ENCODE measurements at places on chromosomes 12 and 14. TPM values are rescaled to one million over a fixed set of nuclear protein-coding genes. Genes with fewer than 3 reads are reported as not detected.
A peak's percentile ranks its signal among the peaks of the same experiment; 100 is the strongest.

DNA sequence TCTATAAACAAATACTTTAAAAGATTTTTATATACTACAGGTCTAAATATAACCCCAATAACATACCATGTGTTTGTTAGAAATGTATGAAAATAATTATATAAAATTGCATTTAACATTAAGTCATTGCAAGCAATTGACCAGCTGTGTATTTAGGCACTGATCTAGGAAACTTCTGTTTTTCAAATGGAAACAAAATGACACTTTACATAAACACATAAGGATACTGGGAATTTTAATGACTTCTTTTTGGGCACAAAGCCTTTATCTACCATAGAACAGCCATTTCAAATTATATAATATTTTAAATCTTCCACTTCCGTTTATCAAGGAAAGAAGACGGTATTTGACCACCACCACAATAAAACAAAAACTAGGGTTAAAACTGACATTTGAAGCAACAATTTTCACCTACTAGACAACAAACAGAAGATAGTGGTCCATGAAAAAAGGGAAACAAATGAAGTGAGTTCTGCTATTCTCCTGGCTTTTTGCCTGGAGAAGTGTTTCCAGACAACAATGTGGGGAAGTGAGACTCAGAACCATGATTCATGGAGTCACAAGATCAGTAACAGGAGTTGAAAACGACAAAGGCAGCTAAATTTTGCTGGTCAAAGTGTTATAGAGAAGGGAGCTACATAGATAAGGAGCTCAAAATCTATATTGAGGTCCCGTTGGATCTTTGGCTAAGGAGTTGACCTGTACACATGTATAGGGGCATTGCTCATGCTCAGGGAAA lies 475.1 kb downstream of the TRHDE start:
- DNase-seq: no peak

- no peak for DNase-seq
Measured at GRCh38 chr14:24132976-24133375, 2.5 kb downstream of the FITM1 start.

- DNase-seq: no peak
Measured at GRCh38 chr14:69443296-69443805, 41.2 kb upstream of the PLEKHD1 start.

DNA sequence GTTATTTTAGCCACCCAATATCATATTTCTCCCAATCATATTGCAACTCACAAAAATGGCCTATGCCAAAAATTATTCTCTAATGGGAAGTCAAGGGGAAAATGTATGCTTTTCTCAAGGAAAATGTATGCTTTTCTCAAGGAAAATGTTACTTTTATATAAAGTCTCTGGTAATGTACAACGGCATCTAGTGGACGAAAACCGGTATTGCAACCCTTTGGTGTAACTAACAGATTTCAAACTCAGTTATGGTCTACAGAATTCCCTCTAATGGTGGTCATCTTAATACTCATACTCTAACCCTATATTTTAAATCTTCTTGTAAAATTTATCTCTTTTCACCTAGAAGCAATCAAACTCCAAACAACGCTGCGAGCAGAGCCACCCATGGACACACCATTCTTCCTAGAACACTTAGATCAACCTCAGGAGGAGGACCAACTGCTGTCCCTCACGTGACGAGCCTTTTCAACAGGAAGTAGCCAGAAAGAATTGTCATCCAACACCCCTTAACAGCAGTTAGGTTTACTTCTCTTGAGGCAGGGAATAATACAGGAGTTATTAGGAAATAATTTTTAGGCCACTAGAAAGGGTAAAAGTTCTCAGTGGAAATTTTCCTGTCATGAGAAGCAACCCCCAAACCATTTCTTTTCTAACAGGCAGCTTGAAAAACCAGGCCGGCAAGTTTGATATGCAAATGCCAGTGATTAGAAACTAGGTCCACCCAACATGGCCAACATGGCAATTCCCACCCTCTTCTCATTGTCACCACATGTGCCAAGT lies 20.1 kb downstream of the APOBEC1 start:
- no peak for DNase-seq

DNA sequence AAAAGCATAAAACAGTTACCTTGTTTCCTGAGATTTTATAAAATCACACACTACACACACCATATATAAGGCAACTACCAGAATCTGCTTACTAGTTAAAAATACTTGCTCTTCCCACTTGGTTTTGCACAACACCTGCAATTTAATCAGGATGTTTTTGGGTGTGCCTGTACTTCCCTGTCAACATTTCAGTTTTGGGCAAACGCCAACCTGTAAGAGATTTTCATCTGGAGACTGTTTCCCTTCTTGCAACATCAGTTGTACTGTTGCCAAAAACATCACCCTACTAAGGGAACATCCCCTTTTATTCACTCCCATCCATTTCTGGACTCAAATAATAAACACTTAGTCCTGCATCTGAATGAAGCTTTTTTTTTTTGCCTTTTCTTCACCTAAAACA lies 172.3 kb downstream of the DUSP6 start:
- peak; percentile 67 for DNase-seq

GRCh38 chr14:56487090-56487667 lies 92.4 kb upstream of the TMEM260 start:
- no peak for DNase-seq

- DNase-seq: no peak
Measured at GRCh38 chr14:54555651-54556050, 11.3 kb upstream of the SAMD4A start.

DNA sequence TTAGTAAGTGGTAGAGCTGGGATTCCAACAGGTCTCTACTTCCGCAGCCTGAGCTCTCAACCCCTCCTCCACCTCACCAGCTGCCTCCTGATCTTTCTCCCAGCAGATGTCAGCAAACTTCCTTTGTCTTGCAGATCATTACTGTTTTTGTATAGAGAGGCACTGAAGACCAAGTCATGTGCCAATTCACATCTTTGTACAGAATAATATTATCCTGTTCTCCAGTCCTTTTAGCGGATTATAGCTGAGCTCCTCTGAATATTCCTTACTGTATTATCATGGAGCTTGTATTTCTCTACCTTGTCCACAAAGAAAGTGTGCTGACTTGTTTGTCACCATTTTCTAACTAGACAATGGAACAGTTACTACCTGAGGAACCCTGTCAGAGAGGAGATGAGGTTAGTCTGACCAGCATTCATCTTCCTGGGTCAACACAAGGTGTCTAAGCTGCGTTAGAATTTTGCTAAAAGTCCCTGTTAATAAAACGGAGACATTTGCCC lies 142.3 kb upstream of the ARHGAP5 start:
- no peak for DNase-seq

- no peak for DNase-seq
Measured at GRCh38 chr12:67780580-67781084, 132.1 kb downstream of the DYRK2 start.

- no peak for DNase-seq
Measured at GRCh38 chr12:4178424-4179170, 95.0 kb upstream of the CCND2 start.

The MYH6 gene
- not detected for total RNA-seq
